ENCODE measurements at places on chromosomes 3 and 15. TPM values are rescaled to one million over a fixed set of nuclear protein-coding genes. Genes with fewer than 3 reads are reported as not detected.

The C3orf70 gene
- total RNA-seq: 3.4 TPM

The FAIM gene
- total RNA-seq: 3.7 TPM

The PTPN23 gene
- 13.7 TPM for total RNA-seq

The FBXW12 gene
- total RNA-seq: not detected

The LRRIQ4 gene
- 0.43 TPM for total RNA-seq

The STRA6 gene
- total RNA-seq: 0.22 TPM

DNA sequence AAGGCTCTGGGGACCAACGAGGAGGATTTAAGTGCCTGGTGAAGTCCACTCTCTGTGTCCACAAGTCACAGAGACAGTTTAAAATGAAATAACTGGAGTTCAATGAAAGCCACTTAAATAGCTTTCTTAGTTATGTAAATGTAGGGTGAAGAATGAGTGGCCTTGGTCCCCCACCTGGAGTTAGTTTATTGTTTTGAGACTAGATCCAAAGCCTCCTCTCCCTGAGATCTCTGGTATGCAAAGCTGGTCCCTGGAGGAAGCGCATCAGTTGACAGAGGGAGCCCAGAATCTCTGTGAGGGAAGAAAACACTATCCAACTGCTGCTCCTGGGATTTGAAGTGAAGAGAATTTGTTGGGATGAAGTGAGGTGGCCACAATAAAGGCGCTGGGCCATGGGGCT is 40.5 kb downstream of the EXOG start:
- no peak for DNase-seq

DNA sequence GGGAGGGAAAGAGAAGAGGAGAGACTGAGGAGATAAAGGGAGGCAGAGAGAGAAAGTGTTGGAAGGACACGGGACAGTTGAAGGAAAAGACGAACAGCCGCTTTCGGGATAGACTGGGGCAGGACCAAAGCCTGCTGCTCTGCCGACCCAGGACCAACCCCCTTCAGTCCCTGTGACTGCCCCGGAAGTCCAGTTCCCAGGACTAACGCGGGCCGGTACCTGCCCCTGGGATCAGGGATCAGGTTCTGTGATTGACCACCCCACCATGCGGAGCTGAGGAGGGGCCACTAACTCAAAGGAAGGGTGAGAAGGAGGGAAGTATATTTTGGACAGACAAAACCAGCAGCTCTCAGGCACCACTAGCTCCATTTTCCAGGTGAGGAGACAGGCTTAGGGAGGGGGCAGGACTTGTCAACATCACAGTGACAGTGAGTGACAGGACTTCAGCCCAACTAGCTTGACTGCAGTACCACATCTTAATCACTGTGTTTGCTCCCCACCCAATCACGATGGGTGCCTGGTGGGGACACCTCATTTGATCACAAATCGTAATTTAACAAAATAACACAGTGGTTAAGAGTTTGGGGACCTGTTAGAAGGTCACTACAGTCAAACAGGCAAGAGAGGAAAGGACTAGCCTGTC is 9.8 kb upstream of the EPHB3 start:
- no peak for DNase-seq

DNA sequence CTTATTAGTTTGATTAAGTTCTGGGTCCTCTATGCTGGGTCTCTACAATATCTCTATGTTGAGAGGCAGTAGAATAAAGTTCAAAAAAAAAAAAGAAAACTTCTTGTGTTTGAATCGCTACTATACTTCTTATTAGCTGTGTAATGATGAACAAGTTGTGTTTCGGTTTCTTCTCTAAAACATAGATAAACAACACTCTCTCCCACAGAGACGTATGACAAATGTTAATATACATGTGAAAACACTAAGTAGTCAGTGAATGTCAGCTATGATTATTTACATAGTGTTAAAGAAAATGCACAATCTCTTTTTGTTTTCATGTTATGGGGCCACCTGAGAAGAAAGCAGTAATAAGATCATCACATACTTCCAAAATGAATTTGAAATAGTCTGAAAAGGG is 45.3 kb downstream of the ACAP2 start:
- no peak for DNase-seq

DNA sequence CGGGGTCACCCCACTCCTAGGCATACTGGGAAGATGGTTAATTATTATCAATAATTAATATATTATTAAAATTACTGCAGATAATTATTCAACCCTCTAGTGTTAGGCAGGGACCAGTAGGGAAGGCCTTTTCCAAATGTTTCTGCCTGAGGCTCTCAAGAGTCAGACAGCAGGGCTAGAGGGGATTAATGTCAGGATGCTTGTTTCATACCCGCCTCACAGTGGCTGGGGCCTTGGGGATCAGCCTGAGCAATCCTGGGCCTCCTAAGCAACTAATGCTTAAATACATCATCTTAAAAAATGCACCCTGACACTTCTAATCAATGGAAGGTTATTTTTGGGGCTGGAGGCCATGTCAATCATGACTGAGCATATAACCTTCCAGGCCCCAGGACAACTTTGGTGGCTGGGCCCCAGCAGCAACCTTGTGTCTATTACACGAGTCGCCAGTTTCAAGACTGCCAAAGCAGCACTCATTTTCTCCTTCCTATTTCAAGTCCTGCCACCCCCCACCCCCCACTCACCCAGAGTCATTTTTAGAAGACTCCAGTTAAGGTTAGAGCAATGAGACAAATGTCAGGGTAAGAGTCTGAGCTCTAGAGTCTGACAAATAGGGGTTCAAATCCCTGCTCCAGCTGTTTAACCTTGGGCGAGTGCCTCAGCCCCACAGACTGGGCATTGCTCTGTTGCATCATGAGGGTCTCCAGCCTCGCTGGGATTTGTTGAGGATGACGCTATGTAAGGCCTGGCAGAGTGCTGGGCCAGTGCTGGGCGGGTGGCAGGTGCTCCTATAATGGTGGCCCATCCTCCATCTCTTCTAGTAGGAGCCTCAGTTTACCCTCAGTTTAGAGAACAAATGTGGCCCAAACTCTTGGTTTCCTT is 6.1 kb downstream of the AMOTL2 start:
- no peak for DNase-seq

DNA sequence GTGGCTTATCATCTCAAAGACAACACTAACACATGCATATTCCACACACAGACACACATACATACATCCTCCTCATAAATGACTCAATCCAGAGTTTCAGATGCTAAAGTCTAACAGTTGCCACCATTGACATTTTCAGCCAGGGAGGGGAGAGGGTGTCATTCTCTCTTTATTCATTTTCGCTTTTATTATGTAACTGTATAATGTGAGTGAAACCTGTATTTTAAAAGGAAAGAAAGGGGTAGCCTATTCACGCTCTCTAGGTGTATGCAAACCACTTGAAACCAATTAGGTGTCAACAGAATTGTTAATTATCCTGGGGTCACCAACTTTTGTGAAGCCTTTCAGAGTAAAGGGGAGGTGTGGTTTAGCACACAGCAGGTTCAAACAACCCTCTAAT is 1282.9 kb downstream of the ROBO2 start:
- DNase-seq: no peak

DNA sequence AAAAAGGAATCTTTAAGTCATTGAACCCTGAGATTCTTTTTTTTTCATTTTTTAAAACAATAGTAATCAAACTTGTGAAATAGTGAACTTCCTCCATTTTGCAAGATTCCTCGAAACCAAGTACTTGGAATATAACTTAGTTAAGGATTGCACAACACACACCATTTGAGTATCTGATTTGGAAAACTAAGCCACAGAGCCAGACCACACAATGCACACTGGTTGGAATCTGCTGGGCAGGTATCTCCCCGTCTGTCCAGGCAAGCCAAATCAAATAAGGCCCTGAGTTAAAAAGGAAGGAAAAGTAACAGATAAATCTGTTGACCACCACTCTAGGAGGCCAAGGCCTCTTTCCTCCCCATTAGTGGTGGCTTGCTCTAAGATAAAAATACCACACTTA is 177.5 kb upstream of the ICE2 start:
- no peak for DNase-seq

DNA sequence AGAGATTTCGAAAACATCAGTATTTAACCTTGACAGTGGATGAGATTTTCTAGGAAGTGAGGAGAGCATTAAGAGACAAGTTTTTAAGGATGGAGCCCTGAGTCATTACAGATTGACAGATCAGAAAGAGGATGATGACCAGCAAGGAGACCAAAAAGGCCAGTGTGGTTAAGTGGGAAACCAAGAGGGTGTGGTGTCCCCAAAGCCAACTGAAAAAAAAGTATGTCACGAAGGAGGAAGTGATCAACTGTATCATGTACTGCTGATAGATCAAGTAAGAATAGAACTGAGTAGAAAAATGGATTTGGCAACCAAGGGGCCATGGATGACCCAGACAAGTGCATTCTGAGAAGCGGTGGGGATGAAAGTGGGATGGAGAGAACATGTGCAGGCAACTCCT is 491.8 kb downstream of the FHIT start:
- DNase-seq: no peak

- DNase-seq: no peak
These were observed 505.2 kb downstream of the NSUN3 start for GRCh38 chr3:94568041-94568440.
